ENCODE measurements at places on chromosomes 6 and 20.

DNA sequence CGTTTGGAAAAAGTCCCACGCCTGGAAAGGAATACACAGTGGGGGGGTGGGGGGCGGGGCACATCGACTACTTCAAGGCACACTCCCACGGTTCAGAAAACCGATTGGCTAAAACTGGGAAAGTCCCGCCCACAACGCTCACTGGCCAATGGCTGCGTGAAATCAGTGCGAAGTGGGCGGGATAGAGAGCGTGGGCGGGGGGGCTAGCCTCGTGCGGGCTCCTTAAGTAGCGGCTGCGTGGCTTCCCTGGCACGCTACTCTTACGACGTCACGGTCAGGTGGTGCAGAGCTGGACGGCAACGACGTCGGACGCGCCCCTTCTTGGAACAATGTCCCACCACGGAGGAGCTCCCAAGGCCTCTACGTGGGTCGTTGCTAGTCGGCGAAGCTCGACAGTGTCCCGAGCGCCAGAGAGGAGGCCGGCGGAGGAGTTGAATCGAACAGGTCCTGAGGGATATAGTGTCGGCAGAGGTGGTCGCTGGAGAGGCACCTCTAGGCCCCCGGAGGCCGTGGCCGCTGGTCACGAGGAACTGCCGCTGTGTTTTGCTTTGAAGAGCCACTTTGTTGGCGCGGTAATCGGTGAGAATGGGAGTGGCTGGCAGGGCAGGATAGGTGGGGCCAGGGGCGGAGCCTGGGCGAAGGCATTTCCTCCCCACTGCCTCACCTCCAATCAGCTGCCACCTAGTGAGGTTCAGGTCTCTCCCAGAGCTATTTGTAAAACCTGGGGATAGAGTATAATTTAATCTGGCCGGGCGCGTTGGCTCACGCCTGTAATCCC is at the start of gene DDX43:
Gene DDX43 (plus strand): TSS at position 252 of the 778 bp plus-strand sequence. CDS start 78 bp downstream, at position 330.
- DNase-seq: peak; percentile 51

- DNase-seq: no peak
These were observed 52.4 kb downstream of the CEBPB start for GRCh38 chr20:50242863-50243609.

DNA sequence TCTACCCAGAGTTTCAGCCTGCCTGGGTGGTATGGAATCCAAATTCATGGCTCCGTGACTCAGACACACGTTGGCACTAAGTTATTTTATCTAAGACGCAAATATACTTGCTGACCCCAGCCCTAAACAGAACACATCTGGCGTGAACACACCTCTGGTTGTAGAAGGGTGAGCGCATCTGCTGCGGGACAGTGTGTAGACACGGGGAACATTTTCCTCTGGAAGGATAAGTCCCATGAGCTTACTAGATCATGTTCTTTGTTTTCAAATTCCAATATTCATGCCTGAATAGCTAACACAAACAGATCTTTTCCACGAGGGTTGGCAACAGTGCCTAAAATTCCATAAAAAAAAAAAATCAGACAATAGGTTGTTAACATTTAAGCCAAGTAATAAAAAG is 87.8 kb downstream of the TMEM170B start:
- no peak for DNase-seq

DNA sequence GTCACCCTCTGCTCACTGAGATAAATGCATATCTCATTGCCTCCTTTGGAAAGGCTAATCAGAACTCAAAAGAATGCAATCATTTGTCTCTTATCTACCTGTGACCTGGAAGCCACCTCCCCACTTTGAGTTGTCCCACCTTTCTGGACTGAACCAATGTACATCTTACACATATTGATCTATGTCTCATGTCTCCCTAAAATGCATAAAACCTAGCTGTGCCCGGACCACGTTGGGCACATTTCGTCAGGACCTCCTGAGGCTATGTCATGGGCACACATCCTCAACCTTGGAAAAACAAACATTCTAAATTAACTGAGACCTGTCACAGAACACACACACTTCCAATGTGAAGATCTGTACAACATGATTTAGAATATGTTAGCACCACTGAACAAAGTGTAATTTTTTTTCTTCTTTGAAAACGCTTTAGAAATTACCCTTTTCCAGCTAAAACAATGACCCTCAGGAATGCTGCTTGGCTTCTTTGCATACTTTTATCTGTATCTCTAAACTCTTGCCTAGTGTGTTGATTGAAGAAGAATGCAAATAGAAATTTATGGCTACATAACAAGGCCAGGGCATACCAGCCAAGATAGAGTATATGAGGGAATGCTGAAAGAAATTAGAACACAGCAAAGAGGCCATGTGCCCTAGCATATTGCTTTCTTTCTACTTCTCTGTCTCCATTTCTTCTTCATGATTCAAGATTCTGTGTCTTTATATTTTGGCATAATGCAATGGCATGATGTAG is 84.6 kb upstream of the DST start:
- no peak for DNase-seq

DNA sequence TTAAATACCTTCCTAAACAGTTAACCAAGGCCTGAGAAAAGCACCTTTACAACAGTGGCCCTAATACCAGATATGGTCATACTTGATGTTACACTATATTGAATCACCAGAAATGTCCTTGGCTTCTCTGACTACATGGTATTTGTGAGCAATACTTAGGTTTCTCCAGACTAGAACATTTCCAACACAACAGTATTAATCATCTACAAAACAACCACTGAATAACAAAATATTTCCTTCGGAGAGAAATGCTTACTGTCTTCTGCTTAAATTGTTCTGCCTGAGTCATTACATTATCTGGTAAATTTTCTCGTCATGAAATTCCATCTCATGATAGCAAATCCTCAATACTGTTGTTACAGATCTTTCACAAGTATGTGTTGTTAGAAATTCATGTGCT is 252.9 kb upstream of the RUNX2 start:
- no peak for DNase-seq

GRCh38 chr20:52905241-52905994 is 66.7 kb upstream of the TSHZ2 start:
- DNase-seq: no peak

- no peak for DNase-seq
These were observed 8.6 kb upstream of the DEFB110 start for GRCh38 chr6:50030350-50030749.

- no peak for DNase-seq
These were observed 171.3 kb downstream of the TMEM242 start for GRCh38 chr6:157151989-157152388.

GRCh38 chr20:17955302-17955701 is 13.3 kb downstream of the SNX5 start:
- no peak for DNase-seq

DNA sequence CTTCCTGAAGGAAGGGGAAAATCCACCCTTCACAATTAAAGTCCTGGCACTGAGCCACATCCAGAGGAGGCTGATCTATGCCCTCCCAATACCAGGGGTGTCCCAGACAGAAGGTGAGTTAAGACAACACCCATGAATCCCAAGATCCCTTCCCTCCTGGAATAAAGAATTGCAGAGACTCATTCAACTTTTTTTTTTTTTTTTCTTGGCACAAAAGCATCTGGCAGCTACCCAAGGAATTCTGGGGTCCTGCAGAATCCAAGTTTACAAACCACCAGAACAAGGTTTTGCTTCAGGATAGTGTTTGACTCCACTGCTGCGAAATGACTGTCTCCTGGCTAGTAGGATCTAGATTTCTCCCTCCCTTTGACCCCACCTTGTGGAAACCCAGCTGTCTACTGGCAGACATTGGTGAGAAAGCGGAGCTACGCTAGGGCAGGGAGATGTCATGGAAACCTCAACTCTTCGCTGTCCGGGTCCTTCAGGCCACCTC is 37.4 kb downstream of the JAG1 start:
- DNase-seq: no peak

- DNase-seq: no peak
These were observed 87.1 kb downstream of the BFSP1 start for GRCh38 chr20:17444091-17444490.

DNA sequence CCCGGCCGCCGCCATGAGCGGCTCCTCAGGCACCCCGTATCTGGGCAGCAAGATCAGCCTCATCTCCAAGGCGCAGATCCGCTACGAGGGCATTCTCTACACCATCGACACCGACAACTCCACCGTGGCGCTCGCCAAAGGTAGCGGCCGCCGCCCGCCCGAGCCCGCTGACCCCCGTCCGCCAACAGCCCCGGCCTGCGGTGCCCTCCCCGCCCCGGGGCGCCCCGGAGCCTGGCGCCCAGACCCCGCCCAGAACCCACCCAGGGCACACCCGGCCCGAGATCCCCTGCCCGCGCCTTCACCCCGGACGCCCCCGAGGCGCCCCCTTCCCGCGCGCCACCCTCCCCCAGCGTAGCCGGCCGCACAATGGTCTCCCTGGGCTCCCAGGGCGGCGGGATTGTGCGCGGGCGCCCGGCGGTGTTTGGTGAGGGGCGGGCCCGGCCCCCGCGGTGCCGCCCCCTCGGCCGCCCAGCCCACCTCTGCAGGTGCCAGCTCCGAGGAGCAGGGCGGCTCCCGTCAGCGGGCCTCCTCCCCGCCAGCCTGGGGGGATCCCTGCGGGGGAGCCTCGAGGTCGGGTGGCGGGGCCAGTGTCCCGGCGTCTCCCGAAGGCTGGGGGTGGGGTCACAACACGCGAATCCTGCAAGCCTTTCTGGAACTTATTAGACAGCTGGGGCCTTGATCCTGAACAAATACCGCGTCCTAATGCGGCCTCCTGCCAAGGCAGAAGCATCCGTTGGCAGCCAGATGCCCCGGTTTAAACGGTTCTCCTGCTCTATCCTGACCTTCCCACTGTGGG is 577 bp downstream of the LSM14B start:
- DNase-seq: no peak

DNA sequence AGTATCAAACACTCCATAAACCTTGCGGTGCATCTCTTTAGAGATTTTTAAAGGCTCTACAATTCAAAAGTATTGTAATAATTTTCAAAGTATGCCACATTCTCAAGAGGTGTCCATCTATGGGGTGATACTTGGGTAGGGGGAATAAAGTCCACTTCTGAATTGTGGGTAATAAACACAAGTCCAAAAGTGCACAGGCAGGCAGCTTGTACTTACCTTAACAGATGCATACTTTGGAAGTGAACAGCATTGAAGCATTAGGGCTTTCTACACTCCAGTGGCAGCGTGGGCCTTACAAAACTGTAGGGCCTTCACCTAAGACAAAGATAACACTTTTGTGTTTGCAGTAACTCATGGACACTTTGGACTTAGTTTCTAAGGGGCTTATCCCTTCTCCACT is 58.6 kb downstream of the AIG1 start:
- DNase-seq: no peak

- no peak for DNase-seq
These were observed 66.6 kb downstream of the CLVS2 start for GRCh38 chr6:123062670-123063069.

GRCh38 chr6:53926505-53926904 is 131.7 kb downstream of the LRRC1 start:
- no peak for DNase-seq

- no peak for DNase-seq
These were observed 55.2 kb upstream of the PREP start for GRCh38 chr6:105458084-105458483.

DNA sequence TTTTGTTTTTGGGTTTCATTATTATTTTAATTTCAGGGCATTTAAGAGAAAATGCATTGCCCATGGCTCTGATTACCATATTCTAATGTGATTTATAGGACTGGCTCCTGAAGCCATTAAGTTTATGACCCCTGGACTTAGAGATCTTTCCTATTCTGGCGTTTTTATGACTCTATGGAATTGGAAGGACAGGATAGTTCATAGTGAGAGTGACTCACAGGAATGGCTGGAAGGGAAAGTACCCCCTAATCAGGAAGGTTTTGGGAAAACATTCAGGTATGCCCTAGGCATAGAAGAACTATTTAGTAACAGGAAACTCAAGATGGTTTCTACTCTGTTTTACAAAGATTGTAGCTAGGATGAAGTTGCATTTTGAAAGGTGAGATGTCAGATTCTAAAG is 108.6 kb upstream of the SLC2A12 start:
- no peak for DNase-seq
